ENCODE measurements at places on chromosomes 4 and X. TPM values are rescaled to one million over a fixed set of nuclear protein-coding genes. Genes with fewer than 3 reads are reported as not detected.

- DNase-seq, result no peak
These were observed 225.1 kb downstream of the FAM47A start for GRCh38 chrX:33906971-33907370.

Gene POU4F2
- not detected for total RNA-seq

GRCh38 chr4:58935332-58935731, 1825.1 kb upstream of the IGFBP7 start:
- DNase-seq, result no peak

- DNase-seq, result no peak
These were observed 17.1 kb downstream of the GAK start for GRCh38 chr4:915041-915474.
